ENCODE measurements at places on chromosomes 4 and X. TPM values are rescaled to one million over a fixed set of nuclear protein-coding genes. Genes with fewer than 3 reads are reported as not detected.

DNA sequence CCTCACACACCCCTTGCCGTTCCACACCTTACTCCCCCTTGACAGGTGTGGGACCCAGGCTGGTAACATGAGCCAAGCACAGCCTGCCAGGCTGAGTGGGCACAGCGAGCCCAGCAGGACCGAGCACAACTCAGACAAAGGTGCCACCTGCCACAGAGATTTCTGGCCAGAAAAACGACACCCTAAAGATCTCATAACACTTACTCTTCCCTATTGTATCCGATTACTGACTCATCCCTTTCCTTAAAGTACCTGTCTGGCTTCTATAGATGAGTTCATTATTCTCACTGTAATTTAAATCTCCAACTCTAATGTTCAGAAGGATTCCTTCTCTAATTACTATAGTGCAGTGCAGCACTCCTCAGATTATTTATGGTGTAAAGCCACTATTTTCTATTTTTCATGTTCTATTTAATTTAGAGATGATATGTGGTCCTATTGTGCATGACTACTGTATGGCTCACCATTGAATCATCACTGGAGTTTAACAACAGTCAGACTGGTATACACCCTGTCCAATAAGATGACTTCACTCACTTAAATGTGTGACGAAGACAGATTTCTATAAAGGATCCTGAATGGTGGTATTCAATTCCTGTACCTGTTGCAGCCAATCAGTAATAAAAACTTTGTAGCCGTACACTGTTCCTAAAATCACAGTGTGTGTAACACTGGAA, 7.6 kb upstream of the SYTL5 start:
- DNase-seq, result no peak

DNA sequence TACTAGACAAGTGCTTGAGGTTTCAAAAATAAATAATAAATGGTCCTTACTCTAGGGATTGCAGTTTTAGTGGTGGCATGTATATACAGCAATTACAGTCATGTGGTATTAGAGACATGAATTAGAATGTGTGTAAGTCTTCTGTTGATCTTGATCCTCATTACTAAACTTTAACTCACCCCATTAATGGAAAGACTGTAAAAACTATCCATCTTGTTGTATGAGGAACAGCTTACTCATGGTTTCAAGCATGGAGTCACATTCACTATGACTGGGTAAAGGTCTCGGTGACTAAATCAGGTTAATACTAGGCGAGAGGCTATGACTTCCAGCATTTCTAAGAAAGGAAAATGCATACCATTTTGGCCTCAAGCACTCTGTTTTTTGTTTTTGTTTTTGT, 107.0 kb upstream of the HPGD start:
- DNase-seq, result no peak

DNA sequence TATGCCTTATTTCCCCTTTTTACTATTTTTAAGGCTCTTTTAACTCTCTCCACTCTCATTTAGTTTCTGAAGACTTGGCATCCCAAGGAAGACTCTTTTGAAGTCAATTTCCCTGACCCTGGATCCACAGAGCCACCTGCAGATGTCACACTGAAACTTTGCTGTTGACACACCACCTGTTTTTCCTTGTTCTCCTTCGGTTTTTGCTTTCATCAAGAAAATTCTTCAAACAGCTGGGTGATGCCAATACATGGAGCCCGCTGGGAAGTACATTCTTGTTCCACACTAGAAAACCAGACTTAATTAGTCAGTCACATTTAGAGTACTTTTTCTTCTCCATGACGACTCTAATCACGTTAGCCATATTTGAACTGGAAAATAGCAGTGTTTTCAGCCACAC, 293.9 kb downstream of the PDGFC start:
- no peak for DNase-seq

GRCh38 chrX:106415276-106415895, 196.4 kb upstream of the RADX start:
- peak; percentile 18 for DNase-seq

Gene CYLC1
- total RNA-seq, result not detected
